ENCODE measurements at places on chromosomes 4 and X. TPM values are rescaled to one million over a fixed set of nuclear protein-coding genes. Genes with fewer than 3 reads are reported as not detected.

DNA sequence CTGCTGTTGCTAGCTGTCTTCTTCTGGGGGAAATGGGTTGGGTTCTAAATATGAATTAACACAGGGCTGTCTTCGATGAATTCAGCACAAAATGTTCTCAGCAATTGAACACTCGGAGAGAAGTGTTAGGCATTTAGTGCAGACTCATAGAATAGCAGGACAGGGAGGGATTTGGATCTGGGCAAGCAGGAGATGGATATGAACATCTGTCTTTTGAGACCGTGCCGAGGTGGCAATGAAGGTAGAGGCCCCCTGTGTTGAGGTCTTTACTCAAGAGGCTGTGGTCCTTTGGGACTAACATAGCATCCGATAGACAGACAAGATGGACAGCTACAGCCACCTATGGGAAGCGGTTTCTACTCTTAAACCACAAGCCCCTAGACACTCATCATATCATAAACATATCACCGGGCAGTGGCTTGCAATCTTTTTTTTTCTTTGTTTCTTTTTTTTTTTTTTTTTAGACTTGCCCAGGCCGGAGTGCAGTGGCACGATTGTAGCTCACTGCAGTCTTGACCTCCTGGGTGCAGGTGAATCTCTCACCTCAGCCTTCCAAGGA, 6.7 kb downstream of the CD99 start:
- H3K4me3 ChIP-seq: no peak overlapping the region
- no peak for DNase-seq
- H3K27ac ChIP-seq: no peak overlapping the region
- H3K4me1 ChIP-seq: peaks cover 35% of the 10 kb centered on the region

Gene MAGEA1
- not detected for total RNA-seq

Gene ZFP42
- total RNA-seq: under 0.01 TPM

DNA sequence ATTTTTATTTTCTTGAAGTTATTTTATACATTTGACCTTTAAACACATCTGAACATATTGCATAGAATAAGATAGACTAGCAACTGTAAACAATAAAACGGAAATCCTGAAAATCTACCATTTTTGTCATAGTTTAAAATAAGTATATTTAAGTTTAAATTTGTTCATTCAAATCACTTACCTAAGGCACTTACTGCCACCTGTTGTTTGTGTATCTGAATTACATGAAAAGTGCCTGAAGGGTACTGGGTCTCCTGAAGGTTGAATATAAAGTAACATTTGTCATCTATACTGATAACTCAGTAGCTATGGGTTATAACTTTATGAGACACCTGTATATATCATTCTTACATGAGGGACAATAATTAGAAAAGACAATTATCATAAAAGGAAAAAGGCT, 38.6 kb downstream of the TRPC5 start:
- H3K4me1 ChIP-seq: no peaks in the 10 kb centered on the region
- H3K36me3 ChIP-seq: no peaks in the 10 kb centered on the region
- peaks cover 7% of the 10 kb centered on the region for H3K27me3 ChIP-seq
- no peak overlapping the region for H3K27ac ChIP-seq

- no peaks in the 10 kb centered on the region for H3K27me3 ChIP-seq
- DNase-seq: no peak
- no peak overlapping the region for H3K27ac ChIP-seq
- H3K4me3 ChIP-seq: no peak overlapping the region
- H3K4me1 ChIP-seq: peaks cover 2% of the 10 kb centered on the region
- no peaks in the 10 kb centered on the region for H3K36me3 ChIP-seq
These were observed 112.6 kb downstream of the ANK2 start for GRCh38 chr4:113162089-113162488.

DNA sequence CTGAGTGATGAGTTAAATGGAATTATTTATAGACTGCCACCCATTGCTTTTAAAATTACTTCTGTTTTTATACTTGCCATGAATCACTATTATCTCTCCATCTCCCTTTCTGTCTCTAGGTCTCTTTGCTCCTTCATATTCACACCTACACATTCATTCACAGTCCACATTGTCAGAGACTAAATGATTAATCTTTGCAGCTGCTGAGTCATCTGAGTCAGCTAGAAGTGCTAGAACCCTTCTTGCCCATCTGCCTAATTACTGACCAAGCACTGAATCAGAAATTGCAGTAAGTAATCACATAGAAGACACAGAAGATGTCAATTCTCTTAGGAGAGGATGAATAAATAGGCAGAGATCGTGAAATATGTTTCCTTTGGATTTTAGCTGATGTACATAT, 31.6 kb upstream of the RPS6KA6 start:
- H3K27ac ChIP-seq: no peak overlapping the region
- H3K36me3 ChIP-seq: no peaks in the 10 kb centered on the region
- H3K27me3 ChIP-seq: no peaks in the 10 kb centered on the region
- no peaks in the 10 kb centered on the region for H3K4me1 ChIP-seq
